ENCODE measurements at places on chromosomes 4 and X.
A peak's percentile ranks its signal among the peaks of the same experiment; 100 is the strongest.

GRCh38 chr4:67333664-67334063 lies 211.6 kb downstream of the CENPC start:
- DNase-seq, result no peak

- DNase-seq, result no peak
Observed at GRCh38 chr4:100574607-100575006, 56.8 kb upstream of the EMCN start.

- DNase-seq, result peak; percentile 14
Observed at GRCh38 chr4:121072224-121073003, at the start of gene NDNF. Gene NDNF, minus strand, starts transcription at chr4:121072535. Its CDS starts 26,698 bp downstream, at chr4:121045837.

DNA sequence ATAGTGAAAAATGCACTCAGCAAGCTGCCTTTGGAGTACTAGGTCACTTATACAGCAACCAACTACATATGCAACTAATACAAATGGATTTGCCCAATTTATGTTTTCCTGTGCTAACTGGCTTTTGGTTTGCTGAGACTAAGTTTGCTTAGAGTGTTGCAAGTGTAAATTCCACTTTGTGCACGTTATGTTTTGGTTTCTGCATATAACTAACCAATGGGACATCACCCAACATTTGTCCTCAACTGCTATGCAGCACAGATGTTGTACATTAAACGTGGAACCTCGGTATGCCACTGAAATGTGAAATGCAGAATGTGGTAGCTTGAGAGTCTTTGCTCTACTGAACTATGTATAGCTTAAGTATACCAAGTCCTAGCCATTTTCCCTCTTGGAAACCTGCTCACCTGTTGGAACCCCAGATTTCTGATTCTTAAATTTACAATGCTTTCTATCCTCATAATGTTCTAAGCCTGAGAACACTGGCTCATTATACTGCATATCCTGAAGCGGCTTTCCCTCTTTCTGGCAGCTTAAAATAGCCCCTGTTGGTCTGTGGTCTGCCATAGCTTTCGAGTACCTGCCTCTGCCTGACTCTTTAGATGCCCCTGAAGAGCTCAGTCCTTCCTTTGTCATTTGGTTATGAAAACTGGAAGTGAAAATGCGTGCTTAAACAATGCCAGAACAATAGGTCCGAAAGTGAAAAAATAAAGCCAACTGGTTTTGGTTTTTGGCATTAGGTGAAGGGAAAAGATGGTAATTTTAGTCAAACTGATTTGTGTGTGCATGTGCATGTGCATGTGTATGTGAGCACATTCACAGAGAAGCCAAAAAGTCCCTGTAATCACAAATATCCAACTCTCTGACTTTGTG lies 158.0 kb downstream of the SH2D1A start:
- no peak for DNase-seq

- DNase-seq, result peak; percentile 34
Observed at GRCh38 chrX:3815896-3816664, 102.6 kb upstream of the PRKX start.

- no peak for DNase-seq
Observed at GRCh38 chr4:180994722-180995121, 1248.5 kb upstream of the TENM3 start.

GRCh38 chrX:54920610-54921426 lies at the start of gene TRO:
Gene TRO, plus strand, starts transcription at chrX:54920824. Its CDS starts 1,423 bp downstream, at chrX:54922247.
- DNase-seq, result no peak

DNA sequence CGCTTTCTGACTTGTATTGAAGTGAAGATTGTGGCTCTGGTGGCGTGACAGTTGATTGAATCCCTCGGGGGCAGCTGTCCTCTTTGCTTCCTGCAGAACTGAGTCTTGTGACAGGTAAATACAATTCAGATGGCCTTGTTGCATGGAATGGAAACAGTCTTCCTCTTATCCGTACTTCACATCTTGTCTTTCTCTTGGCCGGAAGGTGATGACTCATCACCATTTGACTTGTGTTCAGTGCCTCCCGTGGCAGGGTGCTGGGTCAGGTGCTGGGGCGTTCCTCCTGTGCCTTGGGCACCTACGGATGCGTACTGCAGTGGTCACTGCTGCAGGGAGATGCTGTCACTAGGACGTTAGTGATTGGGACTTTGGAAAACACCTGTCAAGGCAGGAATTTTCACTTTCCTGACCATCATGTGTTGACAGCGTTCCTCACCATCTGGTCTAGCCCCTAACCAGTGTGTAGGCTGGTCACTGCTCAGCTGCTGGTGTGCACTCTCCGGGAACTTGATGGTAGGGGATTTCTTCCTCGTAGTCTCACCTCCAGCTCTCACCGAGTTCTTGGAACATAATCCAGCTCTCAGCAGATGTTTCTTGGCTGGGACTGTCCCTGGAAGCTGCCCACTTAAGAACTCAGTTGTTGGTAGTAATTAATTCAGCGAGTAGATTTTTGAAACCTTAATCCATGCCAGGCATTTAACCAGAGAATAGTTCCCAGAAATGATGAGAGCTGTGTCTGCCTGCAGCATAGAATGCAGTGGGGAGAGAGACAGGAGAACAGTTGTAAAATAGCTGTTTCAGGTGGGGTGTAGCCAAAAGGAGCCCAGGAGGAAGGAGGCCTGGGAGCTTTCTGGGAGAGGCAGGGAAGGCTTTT lies 7.2 kb downstream of the TBC1D14 start:
- peak; percentile 48 for DNase-seq

- DNase-seq, result no peak
Observed at GRCh38 chr4:168167714-168168284, 75.5 kb downstream of the ANXA10 start.

- DNase-seq, result no peak
Observed at GRCh38 chrX:124401696-124402095, 55.3 kb downstream of the SH2D1A start.

GRCh38 chrX:108306086-108306485 lies 132.1 kb downstream of the COL4A6 start:
- no peak for DNase-seq

DNA sequence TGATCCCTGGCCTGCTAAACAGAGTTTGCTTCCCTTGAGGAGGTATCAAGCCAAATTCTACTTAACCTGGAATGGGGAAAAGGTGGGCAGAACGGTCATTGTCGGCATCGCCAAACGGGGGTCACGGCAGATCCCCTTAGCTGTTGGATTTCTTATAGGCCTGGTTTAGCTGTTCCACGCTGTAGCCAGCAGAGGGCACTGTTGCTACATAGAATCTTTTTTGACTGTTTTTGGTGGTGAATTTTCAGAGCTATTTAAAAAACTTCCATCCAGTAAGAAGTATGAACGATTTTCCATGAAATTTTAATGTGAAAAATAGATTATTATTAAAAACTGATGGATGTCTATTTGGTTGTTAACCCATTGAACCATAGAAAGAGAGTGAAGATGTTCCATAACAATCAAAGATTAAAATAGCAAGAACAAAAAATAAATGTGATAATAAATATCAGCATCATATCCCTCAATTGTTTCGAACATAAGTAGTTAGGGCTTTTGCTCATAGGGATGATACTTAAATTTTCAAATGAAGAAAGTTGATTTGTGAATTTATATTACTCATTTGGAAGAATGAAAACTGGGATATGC lies 56.6 kb downstream of the LINC00632 start:
- peak; percentile 1 for DNase-seq

DNA sequence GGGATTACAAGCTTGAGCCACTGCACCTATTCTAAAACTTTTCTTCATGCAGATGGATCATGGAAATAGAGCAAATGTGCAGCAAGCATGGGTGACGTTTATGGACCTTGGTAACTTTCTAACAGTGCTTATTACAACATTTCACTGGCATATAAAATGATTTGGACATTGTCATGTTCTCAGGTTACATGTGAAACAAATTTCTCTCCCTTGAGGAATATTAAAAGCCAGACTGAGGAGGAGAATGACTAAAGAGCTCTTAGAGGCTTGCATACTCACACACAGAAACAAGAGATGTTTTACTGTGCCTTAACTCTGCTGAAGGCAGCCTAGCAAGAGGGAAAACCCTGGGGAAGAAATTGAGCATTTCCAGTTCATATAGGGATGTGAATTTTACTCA lies 38.6 kb upstream of the GPR101 start:
- no peak for DNase-seq

- no peak for DNase-seq
Observed at GRCh38 chr4:140057701-140058100, 96.3 kb downstream of the MAML3 start.

GRCh38 chr4:1130316-1131186 lies 17.2 kb upstream of the RNF212 start:
- peak; percentile 73 for DNase-seq
